Stimulated activated CD4-positive, alpha-beta T cell treated with anti-CD3 and anti-CD28 coated beads, TNF-alpha, amount 100 ng/mL, for 4 hours (primary cell): ENCODE measurements at places on chromosomes 13 and 19.
A peak's percentile ranks its signal among the peaks of the same experiment; 100 is the strongest.

- DNase-seq: no peak
Observed at GRCh38 chr13:36242761-36243160, 28.4 kb upstream of the SOHLH2 start.

- DNase-seq: no peak
Observed at GRCh38 chr13:79402074-79402635, 3.9 kb downstream of the RBM26 start.

- DNase-seq: no peak
Observed at GRCh38 chr13:66520511-66521355, 709.4 kb downstream of the PCDH9 start.

DNA sequence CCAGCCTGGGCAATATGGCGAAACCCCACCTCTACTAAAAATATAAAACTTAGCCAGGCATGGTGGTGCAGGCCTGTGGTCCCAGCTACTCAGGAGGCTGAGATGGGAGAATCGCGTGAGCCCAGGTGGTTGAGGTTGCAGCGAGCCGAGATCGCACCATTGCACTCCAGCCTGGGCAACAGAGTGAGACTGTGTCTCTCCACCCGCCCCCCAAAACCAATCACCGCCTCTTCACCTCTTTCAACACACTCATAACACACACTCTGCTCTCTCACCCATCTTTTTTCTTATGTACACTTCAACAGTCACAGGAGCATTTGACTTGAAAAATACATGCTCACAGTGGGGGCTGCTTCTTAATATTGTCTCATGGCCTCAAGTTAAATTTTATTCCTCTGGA, 76.8 kb downstream of the ESD start:
- DNase-seq: no peak

- DNase-seq: no peak
Observed at GRCh38 chr19:42554046-42554575, 25.8 kb upstream of the CEACAM1 start.

- DNase-seq: no peak
Observed at GRCh38 chr13:35784286-35784951, 307.9 kb upstream of the MAB21L1 start.

GRCh38 chr13:99218545-99218944, 17.9 kb downstream of the UBAC2 start:
- no peak for DNase-seq

DNA sequence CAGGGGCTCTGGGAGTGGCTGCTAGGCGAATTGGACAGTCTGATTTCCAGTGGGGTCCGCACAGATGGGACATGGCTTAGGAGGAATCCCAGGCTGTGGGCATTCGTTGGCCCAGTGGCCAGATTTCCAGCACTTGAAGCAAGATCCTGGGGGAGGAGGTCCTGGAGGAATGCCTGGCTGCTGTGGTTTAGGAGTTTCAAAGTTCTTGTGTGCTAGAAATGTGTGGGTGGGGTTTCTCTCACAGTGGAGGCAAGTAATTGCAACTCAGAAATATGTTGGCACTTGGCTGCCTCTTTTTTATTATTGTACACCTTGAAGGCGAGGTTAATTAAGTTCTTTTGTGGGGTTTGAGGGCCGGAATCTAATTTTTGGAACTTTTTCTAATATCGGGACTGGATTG, 17.1 kb downstream of the IGFL3 start:
- no peak for DNase-seq

DNA sequence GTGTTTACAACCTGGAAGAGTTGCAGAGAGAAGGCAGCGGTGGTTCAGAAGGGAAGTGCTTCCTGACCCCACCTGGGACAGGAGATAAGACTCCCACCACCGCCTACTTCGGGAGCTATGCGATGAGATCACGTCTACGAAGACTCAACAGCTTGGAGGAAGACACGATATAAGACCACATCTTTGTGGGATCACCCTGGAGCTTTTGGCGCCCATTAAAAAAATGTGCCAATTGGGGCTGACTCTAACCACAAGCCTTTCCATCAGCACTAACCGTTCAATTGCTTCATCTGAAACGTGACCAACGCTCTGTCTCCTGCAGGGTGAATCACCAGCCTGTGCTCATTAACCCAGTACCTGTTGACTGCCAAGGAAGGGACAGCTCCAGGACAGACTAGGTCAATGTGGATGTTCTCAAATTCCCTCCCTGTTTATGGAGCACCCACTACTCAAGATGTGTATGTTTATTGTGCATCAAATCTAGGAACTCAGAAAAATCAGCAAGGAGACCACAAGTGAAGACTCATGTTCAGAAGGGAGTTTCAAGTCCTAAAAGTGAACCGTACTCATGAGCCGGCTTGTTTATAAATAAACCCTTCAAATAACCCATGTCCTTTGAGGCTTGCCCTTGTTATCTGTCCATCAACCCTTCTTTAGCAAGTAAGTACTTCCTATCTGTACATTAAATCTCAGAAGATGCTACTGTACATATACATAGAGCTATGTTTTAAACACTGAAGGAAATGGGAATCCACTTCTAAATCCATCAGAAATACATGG, 67.5 kb downstream of the LATS2 start:
- no peak for DNase-seq

- DNase-seq: no peak
Observed at GRCh38 chr19:7010722-7011593, 10.3 kb downstream of the MBD3L2B start.

DNA sequence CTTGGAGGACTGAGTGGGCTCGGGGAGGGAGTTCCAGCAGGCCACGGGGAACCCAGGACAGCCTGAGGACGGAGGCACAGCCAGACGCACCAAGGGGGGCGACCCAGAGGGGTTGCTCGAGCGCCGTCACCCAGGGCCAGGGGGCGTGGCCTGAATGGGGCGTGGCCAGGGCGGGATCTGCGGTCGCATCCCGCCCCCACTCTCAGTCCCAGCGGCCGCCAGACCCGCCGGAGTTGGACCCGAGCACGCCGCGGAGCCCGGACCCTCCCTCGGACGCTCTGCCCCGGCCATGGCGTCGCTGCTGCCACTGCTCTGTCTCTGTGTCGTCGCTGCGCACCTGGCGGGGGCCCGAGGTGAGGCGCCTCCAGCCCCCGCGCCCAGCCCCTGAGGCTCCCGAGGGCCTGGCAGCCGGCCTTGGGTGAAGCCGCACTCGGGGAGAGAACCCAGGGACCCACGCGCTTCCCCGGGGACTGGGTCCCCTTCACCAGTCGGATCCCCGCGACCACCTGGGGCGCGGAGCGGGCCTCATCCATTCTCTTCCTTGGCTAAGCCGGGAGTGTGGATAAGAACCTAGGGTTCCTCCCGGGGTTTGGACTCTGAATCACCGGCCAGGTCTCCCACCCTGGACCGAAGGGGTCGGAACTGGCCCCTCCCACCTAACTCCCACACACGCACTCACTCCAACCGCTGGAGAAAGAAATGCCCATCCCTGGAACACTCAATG, at the start of gene CILP2:
CILP2 (plus strand) TSS at position 205 of the 724 bp plus-strand sequence; CDS start at position 290, 85 bp downstream.
- DNase-seq: no peak

GRCh38 chr13:102117175-102117831, 284.5 kb downstream of the FGF14 start:
- no peak for DNase-seq

GRCh38 chr19:46371371-46371901, 24.5 kb downstream of the PPP5C start:
- no peak for DNase-seq

GRCh38 chr13:42129033-42129432, 80.6 kb downstream of the DGKH start:
- DNase-seq: no peak

DNA sequence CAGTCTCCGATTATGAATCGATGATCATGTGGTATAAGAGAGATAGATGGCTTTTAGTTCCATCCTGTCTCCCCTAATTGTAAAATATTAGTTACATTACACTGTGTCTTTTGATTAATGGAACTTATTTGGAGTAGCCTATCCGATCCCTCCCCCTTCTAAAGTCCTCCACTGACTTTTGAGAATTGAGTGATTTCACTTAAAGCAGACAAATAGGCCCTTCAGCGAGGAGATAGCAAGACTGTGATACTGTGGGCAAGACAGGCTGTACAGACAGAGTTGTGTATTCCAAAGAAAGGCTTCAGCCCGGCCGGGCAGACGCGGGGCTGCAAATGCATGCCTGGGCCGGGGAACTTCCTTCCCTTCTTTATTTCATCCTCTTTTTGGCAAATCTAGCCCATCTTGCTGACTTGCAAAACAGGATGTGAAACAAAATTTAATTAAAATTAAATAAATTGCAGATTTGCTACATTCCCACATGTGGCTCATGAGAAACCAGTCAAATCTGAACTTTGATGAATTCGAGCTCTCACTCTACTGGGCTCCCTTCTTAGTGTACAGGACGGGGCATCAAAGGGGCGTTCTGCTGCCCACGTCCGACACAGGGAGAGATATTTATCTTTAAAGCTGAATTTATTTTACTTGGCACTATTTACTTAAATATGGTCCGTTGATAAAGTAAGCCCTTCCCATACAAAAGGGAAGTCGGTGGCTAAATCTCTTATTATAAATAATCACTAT, 314.8 kb downstream of the ZNF536 start:
- DNase-seq: no peak

DNA sequence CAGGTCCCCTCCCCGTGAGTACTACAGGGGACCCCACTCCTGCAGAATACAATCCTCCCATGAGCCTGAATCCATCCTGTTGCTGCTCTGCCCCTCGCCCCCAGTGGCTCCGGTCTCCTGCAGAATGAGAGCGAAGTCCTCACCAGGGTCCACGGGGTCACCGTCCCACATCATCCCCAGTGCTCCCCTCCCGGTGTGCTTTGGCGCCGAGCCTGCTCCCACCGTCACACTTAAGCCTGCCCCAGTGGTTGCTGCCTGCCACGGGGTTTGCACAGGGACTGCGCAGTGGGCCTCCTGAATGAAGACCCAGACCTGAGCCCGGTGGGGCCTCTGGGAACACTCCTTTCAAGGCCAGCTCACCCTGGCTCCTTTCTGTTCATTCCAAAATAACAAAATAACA, 30.5 kb downstream of the NKPD1 start:
- DNase-seq: no peak

GRCh38 chr19:13850910-13851733, 25.8 kb upstream of the NANOS3 start:
- DNase-seq: no peak

GRCh38 chr13:95248953-95249352, 52.3 kb downstream of the ABCC4 start:
- DNase-seq: no peak

DNA sequence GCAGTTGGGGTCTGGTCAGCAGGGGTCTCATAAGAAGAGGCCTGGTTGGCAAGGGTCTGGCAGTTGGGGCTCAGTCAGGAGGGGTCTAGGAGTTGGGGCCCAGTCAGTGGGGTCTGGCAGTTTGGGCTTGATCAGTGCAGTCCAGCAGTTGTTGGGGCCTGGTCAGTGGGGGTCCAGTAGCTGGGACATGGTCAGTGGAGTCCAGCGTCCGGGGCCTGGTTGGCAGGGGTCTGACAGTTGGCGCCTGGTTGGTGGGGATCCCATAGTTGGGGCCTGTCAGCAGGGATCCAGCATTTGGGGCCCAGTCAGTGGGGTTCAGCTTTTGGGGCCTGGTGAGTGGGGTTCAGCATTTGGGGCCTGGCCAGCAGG, 60.5 kb upstream of the TPM4 start:
- DNase-seq: no peak

GRCh38 chr13:31433746-31434145, 234.0 kb downstream of the B3GLCT start:
- no peak for DNase-seq

DNA sequence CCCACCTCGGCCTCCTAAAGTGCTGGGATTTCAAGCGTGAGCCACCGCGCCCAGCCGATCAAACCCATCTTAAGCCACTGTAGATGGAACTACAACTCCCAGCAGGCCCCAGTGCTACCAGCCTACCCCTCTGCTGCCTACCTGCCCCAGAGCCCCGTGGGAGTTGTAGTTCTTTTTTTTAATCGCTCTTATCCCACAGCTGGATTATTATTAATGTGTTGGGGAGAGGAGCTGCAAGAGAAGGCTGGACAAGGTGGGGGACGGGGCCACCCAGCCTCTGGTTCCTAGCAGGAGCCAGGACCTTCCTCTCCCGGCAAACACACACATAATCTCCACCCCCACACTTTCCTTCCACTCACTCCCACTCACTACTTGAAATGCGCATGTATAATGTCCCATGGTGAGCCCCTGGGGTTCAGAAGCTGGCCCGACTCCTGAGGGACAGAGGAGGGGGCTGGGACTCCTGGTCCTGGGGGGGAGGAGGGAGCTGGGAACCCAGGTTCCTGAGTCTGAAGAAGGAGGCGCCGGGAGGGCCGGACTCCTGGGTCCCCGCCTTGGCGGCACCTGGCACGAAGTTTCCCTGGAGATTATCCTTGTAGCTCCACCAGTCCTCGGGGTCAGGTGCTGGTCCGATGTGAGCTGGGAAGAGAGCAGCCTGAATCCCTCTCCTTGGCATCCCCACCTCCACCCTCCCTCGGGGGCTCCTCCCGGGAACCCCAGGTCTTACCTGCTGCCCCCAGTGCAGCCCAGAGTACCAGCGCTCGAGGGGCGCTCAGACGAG, 958 bp downstream of the CA11 start:
- peak; percentile 39 for DNase-seq
